ENCODE measurements at places on chromosomes 7 and 10.

- no peak for DNase-seq
Measured at GRCh38 chr7:129643550-129644170, 32.1 kb downstream of the NRF1 start.

GRCh38 chr10:36163827-36164226 is 521.7 kb upstream of the FZD8 start:
- DNase-seq = no peak

DNA sequence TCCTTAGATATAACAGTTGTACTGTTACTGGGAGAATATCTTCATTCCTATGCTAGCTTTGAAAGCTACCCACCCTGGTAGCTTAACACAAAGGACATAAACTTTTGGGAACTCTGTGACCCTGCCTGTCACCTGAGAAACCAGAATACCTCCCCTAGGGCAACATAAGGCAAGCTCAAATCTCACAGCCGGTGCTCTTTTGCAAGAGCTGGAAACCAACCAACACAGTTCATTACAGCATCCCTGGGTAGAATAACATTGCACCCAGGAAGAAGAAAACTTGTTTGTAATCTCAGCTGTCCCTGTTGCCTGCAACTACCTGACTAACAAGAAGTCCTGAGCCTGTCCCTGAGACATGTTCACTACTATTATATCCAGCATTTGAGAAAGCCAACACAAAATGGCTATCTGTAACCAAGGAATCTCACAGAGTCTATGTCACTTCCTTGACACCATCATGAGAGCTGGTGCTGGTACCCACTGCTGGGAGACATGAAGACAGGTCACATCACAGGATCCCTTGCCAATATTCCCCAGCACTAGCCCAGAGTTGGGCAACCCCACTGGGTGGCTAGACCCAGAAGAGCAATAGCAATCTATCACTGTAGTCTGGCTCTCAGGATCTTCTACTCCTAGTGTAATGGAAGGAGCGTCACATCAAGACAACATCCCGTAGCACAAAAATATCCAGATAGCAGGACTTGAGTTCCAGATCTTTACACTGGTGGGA is 31.3 kb downstream of the AKR1C3 start:
- DNase-seq = no peak

DNA sequence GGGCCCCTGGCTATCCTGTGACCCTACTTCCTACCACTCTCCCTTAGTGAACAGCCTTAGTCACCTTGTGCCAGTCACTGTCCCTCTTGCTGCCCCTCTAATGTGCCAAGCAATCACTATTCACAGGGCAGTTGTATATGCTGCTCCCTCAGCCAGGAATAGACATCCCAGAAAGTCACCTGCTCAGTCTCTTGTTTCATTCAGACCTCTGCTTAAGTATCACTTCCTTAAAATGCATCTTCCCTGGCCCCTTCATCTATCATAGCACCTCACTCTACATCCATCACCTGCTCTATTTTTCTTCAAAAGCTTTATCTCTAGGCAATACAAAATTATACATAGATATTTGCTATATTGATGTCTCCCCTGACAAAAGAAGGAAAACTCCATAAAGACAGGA is 328.4 kb upstream of the NFE2L3 start:
- no peak for DNase-seq

- no peak for DNase-seq
Measured at GRCh38 chr7:7756577-7756976, 38.2 kb upstream of the RPA3 start.

DNA sequence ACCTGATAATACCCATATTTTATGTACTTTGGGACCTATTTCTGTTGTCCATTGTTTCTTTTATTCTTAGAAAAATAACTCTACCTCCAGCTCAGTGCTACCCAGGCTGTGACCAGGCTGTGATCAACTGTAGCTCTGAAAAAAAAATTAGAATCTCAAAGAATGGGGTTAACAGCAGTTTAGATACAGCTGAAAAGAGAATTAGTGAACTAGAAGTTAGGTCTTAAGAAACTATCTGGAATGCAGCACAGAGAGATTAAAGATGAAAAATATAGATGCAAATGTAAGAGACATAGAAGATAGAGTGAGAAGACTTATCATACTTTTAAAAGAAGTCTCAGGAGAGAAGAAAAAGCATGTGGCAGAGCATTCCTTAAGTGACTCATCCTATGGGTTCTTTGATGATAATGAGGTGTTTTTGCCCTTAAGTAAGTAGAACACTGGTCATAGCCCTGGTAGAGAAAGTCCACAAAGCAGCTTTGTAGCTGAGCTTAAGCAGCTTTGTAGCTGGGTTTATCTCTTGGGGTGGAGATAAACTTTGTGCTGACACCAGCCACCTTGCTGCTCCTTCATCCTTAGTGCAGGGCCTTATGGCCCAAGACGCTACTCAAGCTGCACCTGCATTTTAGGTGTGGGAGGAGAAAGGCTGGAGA is 27.3 kb upstream of the SFRP5 start:
- DNase-seq = no peak

DNA sequence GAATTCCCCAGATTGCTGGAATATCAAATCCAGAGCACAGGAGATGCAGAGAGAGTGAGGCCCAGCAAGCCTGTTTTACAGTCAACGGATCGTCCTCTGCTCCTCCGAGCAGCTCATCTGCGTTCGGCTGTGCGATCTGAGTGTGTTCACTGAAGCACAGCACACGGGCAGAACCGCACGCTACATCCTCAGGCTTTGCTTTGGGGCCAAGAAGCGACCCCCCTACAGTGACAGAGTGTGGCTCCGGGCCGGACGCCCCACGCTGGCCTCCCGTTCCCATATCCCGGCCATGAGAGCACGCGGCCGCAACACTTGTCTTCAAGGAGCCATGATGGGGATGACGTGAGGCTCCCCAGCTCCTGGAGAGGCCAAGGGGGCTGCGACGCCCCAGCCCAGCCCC is 431.4 kb downstream of the DNAJB6 start:
- DNase-seq = no peak

GRCh38 chr7:26667514-26668133 is 196.8 kb downstream of the SKAP2 start:
- DNase-seq = peak; percentile 33

GRCh38 chr7:78563191-78563590 is 764.6 kb downstream of the PHTF2 start:
- no peak for DNase-seq

DNA sequence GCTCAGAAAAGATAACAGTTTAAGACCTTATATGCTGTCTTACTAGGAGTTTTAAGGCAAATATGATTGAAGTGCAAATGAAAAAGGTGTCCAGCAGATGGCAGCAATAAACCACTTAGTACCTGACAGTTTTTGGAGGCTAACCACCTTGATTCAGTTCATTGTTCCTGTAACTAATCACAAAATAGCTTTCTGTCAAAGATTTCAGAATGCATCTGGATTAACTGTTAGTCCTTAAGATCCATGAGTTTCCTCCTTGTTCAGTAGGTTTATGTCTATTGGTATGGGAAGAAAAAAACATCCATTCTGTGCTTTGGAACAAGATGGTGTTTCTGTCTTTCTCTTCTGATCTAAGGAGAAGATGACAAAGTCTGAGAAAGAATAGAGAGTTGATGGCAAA is 46.6 kb downstream of the CCSER2 start:
- DNase-seq = no peak

- no peak for DNase-seq
Measured at GRCh38 chr7:127988751-127989150, 42.5 kb downstream of the LRRC4 start.

GRCh38 chr7:71650653-71651337 is 518.9 kb downstream of the GALNT17 start:
- DNase-seq = no peak

DNA sequence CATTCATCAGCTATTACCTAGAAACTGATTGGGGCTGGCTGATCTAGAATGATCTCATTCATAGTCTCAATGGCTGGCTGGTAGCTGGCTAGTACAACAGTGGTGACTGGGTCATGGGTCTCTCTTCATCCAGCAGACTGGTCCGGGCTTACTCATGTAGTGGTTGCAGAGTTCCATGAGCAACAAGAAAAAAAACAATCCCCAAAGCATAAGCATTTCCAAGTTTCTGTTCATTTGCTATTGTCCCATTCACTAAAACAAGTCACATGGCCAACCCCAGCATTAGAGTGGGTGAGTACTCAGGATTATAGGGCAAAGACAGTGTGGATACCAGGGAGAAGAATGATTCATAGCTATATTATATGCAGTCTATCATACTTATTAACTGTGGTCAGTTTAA is 85.2 kb upstream of the SEMA3C start:
- DNase-seq = no peak

GRCh38 chr7:68587599-68587998 is 1010.7 kb upstream of the AUTS2 start:
- DNase-seq = no peak

DNA sequence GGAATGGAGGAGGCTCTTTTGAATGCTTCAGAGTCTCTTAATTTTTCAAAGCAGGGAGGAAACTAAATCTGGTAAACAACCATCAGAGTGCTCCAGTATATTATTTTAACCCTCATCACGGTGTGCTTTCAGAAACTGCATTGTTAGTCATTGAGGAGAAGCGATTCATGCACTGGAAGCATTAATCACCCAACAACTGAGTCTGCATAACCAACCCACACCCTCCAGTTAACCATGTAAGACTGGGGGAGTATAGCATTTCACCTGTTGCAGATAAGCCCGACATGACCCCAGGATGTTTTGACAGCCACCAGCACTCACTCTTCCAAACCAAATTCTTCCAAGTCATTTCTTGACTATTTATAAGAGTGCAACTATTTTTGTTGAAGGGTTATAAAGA is 257.6 kb downstream of the GATA3 start:
- no peak for DNase-seq

- no peak for DNase-seq
Measured at GRCh38 chr10:102600816-102601215, 43.5 kb upstream of the TRIM8 start.

GRCh38 chr7:39086638-39087360 is 109.1 kb downstream of the POU6F2 start:
- DNase-seq = no peak

DNA sequence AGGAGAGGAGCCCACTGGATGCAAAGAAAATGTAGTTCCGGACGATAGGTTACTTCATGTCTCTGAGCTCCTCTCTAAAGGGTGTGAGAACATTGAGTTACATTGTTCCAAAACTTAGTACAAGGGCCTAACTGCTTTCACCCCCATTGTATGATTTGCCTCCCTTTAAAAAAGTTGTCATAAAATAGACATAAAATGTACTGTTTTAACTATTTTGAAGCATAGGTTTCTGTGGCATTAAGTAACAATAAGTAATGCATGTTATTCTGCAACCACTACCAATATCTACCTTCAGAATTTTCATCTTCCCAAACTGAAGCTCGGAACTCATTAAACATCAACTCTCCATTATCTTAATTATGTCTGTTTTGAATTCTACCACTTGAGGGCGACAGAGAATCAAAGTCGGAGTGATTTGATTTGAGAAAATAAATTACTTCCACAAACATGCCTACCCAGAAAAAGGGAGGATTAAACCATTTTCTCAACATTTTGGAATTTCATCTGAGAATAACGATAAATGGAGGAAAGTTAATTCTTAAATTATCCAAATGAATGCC is 2.7 kb downstream of the IGFBP1 start:
- DNase-seq = no peak

DNA sequence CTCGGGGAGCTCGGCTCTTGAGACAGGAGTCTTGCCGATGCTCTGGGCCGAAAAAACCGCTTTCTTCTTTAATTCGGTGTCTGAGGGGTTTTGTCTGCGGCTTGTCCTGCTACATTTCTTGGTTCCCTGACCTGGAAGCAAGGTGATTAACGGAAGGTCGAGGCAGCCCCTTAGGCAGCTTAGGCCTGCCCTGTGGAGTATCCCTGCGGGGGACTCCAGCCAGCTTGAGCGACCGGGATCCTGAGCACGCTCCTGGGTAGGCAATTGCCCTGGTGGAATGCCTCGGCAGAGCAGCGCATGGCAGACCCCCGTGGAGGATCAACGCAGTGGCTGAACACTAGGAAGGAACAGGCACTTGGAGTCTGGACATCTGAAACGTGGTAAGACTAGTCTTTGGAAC is 30.5 kb upstream of the GHITM start:
- DNase-seq = no peak

DNA sequence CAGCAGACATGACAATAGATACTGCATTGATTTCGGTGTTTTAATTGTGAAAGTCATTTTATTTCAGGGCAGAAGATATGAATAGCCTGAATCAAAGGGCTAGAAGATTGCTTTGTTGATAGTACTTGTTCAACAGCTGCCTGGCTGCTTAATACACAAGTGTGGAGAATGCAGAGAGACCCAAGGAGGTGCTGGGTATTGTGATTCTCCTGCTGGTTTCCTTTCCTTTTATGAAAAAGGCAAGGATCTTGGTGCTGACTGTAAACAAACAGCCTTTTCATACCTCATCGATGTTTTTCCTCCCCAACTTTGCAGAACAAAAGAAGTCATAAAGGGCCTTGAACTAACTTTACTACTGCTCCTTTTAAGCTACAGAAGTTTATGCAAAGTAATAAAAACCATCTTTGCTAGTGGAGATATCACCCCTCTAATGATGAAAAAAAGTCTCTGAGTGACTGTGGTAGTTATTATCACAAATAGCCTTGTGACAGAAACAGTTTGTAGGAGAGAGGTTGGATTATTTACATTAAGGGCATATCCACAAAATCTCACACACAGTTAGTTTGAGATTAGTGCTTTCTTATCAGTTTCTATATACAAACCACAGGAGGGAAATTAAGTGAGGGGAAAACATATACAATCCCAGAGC is 800.0 kb downstream of the LRMDA start:
- no peak for DNase-seq

DNA sequence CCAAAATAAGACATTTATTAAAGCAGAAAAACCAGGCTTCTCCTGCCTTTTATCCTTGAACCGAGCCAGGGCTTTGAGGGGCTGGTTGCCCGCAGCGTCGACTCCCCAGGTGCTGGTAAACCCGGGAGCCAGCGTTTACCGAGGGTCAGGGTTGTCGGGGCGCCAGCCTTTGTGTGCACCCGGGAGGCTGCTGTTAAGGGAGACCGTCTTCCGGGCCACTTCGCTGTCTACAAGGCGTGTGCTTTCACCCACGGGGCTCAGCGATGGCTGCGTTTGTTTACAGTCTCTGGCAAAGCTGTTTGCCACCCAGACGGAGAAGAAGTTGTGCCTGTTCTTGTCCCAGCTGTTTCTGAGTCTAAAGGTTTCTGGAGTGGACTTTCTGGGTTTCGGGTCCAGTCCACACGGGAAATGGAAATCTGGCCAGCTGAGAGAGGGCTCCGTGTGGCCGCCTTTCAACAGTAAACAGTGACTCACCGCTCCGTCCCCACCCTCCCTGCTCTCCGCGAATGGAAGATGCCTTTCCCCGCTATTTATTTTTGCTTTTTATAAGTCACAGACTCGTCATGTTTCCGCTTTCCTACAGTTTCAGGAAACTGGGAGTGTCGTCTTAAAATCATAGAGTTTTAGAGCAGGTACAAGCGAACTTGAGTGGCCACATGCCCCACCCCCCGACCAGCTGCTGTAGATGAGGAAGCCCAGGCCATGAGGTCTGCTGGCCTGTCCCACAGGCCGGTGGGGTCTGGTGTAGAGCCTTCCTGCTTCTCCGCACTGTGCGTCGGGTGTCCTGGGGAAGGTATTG is 2.2 kb downstream of the MAFK start:
- peak; percentile 64 for DNase-seq

GRCh38 chr7:41447450-41448042 is 255.3 kb downstream of the INHBA start:
- no peak for DNase-seq
